Right lobe of liver (tissue), 6 donors: ENCODE measurements at places on chromosomes 3 and 15. TPM values are rescaled to one million over a fixed set of nuclear protein-coding genes. Genes with fewer than 3 reads are reported as not detected.
A peak's percentile ranks its signal among the peaks of the same experiment; 100 is the strongest.

- DNase-seq: no peak
- H3K27me3 ChIP-seq: no peaks in the 10 kb centered on the region
- H3K27ac ChIP-seq: no peak overlapping the region
- H3K4me1 ChIP-seq: no peaks in the 10 kb centered on the region
- no peak overlapping the region for H3K4me3 ChIP-seq
These were observed 8.2 kb downstream of the PARP16 start for GRCh38 chr15:65278480-65278879.

DUOXA1 gene
- total RNA-seq: not detected

DNA sequence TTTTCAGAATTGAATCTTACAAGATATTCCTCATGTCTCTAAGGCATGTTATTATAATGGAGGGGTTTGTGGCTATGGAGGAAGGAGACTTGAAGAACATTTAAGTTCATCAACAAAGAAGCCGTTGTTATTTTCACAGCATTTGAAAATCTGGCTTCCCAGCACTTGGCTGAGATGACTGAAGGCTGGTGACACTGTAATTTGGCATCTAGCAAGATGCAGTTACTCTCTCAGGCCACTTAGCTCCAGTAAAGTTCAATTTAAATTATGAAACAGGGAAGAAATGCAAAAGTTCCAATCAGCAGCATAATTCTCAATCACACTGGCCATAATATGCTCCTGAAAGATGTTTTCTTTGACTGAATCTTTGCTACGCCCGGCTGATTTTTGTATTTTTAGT lies 139.4 kb upstream of the NUDT16 start:
- DNase-seq: no peak
- H3K36me3 ChIP-seq: no peaks in the 10 kb centered on the region
- H3K27ac ChIP-seq: no peak overlapping the region
- H3K27me3 ChIP-seq: no peaks in the 10 kb centered on the region
- no peak overlapping the region for H3K4me3 ChIP-seq
- H3K4me1 ChIP-seq: no peaks in the 10 kb centered on the region

- H3K36me3 ChIP-seq: no peaks in the 10 kb centered on the region
- no peak overlapping the region for H3K27ac ChIP-seq
- DNase-seq: peak; percentile 70
- no peaks in the 10 kb centered on the region for H3K27me3 ChIP-seq
These were observed 657.2 kb downstream of the FHIT start for GRCh38 chr3:60594025-60594424.

GRCh38 chr15:93066834-93067648 lies 22.0 kb downstream of the RGMA start:
- no peak overlapping the region for H3K27ac ChIP-seq
- no peaks in the 10 kb centered on the region for H3K36me3 ChIP-seq
- no peaks in the 10 kb centered on the region for H3K4me1 ChIP-seq
- H3K27me3 ChIP-seq: no peaks in the 10 kb centered on the region
- no peak for DNase-seq

DNA sequence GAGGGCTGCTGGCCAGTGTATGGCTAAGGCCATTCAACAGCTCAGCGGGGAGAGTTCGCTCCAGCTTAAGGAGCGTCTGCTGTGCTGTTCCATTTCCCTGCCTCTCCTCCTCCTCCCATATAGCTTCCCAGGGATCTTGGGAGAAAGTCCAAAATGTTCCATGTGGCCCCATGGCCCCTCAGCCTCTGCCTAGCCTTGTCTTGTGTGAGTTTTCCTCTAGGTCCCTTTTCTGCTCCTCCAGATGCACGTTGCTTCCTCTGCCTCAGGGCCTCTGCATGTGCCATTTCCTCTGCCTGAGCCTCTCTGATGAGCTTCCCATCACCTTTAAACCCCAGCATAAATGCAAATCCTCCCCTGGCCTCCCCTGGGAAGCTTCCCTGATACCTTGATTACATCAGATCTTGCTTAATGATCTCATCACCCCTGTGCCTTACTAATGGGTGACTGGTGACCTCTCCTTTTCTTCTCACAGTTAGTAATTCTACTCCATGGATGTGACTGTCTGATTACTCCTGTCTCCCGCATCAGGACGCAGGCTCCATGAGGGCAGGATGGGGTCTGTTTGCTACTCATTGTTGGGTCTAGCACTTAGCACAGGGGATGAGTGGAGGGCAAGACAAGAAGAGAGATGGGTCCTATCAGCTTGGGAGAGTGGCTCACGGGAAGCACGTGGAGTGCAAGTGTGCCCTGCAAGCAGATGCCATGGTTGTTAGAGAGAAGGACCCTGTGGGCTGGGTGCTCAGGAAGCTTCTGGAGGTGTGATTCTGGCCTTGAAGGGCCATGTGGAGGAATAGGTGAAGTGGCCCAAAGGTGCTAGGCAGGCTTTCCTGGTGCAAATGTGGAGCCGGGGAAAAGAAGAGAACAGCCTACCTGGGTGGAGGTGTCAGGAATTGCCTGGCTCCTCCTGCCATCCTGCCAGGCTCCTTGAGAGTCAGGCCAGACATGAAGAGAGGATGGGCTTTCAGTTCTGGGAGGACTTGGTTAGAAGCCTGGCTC lies 23.8 kb downstream of the ITGA11 start:
- H3K36me3 ChIP-seq: no peaks in the 10 kb centered on the region
- no peaks in the 10 kb centered on the region for H3K27me3 ChIP-seq
- H3K4me1 ChIP-seq: no peaks in the 10 kb centered on the region
- DNase-seq: no peak
- no peak overlapping the region for H3K4me3 ChIP-seq
- no peak overlapping the region for H3K27ac ChIP-seq

GRCh38 chr3:157174290-157174648 lies 14.3 kb upstream of the CCNL1 start:
- peak overlapping the region; percentile 95 for H3K27ac ChIP-seq
- H3K4me3 ChIP-seq: peak overlapping the region; percentile 31
- peak; percentile 53 for DNase-seq
- H3K4me1 ChIP-seq: peaks cover 6% of the 10 kb centered on the region
- H3K27me3 ChIP-seq: no peaks in the 10 kb centered on the region

ADIPOQ gene
- not detected for total RNA-seq

DNA sequence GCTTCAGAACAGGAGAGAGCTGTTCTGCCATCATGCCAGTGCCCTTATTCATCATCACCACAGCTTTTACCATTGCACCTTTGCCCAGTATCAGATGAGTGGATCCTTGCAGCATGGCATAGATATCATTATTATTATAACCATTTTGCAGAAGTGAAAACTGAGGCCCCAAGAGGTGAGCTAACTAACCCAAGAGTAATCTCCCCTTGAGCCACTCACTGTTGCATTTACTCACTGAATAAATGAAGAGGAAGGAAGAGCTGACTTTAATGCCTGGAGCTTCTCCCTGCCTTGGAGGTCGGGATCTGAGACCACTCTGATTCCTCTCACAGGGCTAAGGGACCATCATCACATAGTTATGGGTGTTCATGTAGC lies 32.0 kb downstream of the HRH1 start:
- H3K27ac ChIP-seq: no peak overlapping the region
- no peaks in the 10 kb centered on the region for H3K36me3 ChIP-seq
- H3K4me3 ChIP-seq: no peak overlapping the region

DNA sequence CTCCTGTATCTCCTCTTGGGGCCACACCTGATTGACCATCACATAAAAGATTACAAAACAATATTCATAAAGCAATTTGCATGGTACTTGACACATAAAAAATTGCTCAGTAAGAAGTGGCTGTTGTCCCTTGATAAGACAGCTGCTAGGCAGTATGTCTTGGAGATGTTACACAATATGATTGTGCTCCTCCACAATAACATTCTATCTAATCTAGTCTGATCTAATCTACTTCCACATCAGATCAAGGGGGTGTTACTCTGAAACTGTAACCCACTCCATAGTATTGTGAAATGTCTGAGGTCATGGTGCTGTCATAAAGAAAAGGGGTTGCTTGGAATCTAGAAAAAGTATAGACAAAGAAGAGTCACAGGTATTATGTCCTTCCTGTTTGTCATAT lies 23.4 kb upstream of the AQP9 start:
- no peak overlapping the region for H3K4me3 ChIP-seq
- DNase-seq: no peak
- H3K36me3 ChIP-seq: no peaks in the 10 kb centered on the region
- H3K27ac ChIP-seq: peak overlapping the region; percentile 19
- H3K27me3 ChIP-seq: no peaks in the 10 kb centered on the region
- H3K4me1 ChIP-seq: peaks cover 46% of the 10 kb centered on the region

- no peaks in the 10 kb centered on the region for H3K4me1 ChIP-seq
- DNase-seq: no peak
- H3K27me3 ChIP-seq: no peaks in the 10 kb centered on the region
- no peak overlapping the region for H3K27ac ChIP-seq
- no peaks in the 10 kb centered on the region for H3K36me3 ChIP-seq
These were observed 28.2 kb downstream of the ARIH1 start for GRCh38 chr15:72502220-72502809.

NRROS gene
- total RNA-seq: 2.3 TPM

DNA sequence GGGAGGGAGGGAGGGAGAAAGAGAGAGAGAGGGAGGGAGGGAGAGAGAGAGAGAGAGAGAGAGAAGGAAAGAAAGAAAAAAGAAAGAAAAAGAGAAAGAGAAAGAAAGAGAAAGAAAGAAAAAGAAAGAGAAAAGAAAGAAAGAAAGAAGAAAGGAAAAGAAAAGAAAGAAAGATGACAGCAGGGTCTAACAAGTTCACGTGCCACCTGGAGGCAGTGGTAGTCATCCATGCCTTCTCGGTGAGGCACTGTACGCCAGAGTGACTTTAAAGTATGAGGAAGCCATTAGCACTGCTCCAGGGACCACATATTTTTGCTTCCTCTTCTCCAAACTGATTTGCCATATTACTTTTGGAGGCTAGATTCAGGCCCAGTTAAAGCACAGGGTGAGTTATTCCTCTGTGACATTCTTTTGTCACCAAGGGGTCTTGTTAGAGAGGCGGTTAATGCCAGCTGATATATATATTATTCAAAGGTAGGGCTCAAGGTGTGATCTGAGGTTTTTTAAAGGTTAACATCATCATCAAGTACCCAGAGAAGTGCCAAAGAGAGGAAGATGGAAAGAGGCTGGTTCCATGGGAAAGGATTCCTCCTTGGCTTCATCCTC lies at the start of gene HTR3D:
Gene HTR3D (plus strand): TSS at position 556 of the 606 bp plus-strand sequence. CDS start 0 bp downstream, at position 556.
- no peak within 1 kb of the TSS for H3K27ac ChIP-seq
- no peak within 1 kb of the TSS for H3K4me3 ChIP-seq
- no peaks in the 10 kb centered on the region for H3K27me3 ChIP-seq
- H3K4me1 ChIP-seq: no peaks in the 10 kb centered on the region
- no peaks in the 10 kb centered on the region for H3K36me3 ChIP-seq

DNA sequence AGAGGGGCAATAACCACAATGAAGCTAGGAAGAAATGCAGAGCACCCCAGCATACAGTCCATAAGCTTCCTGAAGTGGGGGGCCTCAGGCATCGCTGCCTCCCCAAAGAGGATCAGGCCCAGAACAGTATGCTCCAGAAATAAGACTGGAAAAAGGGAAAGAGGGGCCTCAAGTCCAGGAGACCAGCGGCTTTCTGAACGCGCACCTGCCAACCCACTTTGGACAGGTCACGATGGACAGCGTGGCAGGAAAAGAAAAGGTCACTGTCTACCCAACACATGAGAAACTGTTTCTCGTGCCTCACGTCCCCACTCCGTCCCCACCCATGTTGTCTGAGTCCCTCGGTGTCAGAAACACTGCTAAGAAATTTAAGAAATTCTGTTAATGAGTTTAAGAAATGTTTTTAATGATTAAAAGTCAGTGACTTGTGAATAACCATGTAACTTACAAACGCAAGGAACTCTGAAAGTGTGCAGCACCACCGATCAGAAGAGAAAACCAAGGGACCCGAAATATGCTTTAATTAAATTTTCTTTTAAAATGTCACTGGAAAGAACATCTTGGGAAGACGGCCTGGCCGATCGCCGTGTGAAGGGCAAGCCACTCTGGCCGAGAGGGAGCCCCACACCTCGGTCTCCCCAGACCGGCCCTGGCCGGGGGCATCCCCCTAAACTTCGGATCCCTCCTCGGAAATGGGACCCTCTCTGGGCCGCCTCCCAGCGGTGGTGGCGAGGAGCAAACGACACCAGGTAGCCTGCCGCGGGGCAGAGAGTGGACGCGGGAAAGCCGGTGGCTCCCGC lies 1.7 kb upstream of the PPARG start:
- H3K4me3 ChIP-seq: peak overlapping the region; percentile 47
- H3K27ac ChIP-seq: peak overlapping the region; percentile 53
- DNase-seq: peak; percentile 55
- H3K4me1 ChIP-seq: no peaks in the 10 kb centered on the region

GRCh38 chr3:18808429-18808828 lies 339.9 kb upstream of the KCNH8 start:
- no peak for DNase-seq
- H3K4me3 ChIP-seq: no peak overlapping the region
- H3K4me1 ChIP-seq: no peaks in the 10 kb centered on the region
- H3K36me3 ChIP-seq: no peaks in the 10 kb centered on the region
- H3K27ac ChIP-seq: no peak overlapping the region

DNA sequence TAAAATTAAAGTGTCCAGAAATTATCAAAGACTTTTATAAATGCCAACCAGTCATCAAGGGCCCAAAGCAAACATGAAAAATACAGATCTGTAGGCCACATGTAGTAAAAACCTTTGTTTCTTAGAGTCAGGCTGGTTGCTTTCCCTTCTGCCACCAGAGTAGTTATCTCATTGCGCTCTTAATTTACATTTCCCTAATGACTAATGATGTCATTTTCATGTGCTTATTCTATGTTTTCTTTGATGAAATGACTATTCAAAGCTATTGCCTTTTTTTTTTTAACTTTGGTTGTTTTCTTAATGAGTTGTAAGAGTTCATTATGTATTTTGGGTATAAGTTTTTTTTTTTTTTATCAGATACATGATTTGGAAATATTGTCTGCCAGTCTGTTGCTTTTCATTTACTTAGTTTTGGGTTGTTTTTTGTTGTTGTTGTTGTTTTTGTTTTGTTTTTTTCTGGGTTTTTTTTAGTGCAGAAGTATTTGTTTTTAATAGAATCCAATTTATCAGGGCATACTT lies 140.6 kb downstream of the HCN4 start:
- H3K27ac ChIP-seq: no peak overlapping the region
- DNase-seq: no peak
- no peaks in the 10 kb centered on the region for H3K36me3 ChIP-seq
- H3K27me3 ChIP-seq: no peaks in the 10 kb centered on the region
- H3K4me3 ChIP-seq: no peak overlapping the region
- no peaks in the 10 kb centered on the region for H3K4me1 ChIP-seq

DNA sequence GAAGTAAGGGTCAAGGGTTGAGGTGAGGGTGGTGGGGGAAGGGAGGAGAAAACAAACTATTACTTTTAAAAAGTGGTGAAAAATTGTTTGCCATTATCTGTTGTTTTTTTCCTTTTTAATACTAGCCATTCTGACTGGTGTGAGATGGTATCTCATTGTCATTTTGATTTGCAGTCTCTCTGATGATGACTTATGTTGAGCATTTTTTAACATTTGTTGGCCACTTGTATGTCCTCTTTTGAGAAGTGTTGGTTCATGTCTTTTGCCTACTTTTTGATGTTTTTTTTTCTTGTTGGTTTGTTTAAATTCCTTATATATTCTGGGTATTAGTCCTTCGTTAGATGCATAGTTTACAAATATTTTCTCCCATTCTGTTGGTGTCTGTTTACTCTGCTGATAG lies 185.9 kb upstream of the ANKRD28 start:
- H3K36me3 ChIP-seq: no peaks in the 10 kb centered on the region
- no peak overlapping the region for H3K4me3 ChIP-seq
- H3K27ac ChIP-seq: no peak overlapping the region
- no peaks in the 10 kb centered on the region for H3K4me1 ChIP-seq
- no peaks in the 10 kb centered on the region for H3K27me3 ChIP-seq
- DNase-seq: no peak
